ENCODE measurements at places on chromosomes 6 and 20.

- DNase-seq: no peak
Observed at GRCh38 chr6:44781912-44782597, 394.5 kb downstream of the CDC5L start.

DNA sequence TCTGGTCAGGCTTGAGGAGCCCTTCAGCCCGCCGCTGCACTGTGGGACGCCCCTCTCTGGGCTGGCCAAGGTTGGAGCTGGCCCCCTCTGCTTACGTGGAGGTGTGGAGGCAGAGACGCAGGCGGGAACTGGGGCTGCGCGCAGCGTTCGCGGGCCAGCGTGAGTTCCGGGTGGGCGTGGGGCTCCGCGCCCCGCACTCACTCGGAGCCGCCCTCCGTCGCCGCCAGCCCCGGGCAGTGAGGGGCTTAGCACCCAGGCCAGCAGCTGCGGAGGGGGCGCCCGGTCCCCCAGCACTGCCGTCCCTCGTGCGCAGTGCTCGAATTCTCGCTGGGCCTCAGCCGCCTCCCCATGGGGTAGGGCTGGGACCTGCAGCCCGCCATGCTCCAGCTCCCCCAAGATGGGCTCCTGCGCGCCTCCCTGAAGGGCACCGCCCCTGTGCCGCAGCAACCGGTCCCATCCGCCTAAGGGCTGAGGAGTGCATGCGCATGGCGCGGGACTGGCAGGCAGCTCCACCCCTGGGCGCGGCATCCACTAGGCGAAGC lies 695.9 kb downstream of the EPHA7 start:
- no peak for DNase-seq

DNA sequence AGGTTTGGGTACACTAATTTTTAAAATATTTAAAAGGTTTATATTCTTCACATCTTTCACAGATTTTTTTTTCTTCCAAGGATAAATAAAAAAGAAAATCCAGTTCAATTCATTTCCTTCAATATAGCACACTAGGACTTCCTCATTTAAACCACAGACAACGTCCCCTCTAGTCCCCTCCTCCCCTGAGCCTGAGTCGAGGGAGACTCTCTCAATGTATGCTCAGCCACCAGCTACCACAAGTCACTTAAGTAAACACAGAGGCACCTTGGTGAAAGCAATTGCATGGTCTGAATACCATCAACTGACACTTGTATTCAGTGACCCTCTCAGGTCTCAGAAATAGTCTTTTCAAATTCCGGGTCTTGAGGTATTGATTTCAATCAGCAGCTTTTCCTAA lies 88.6 kb downstream of the SIM1 start:
- no peak for DNase-seq

GRCh38 chr6:157868835-157869234 lies 45.8 kb downstream of the SNX9 start:
- DNase-seq: no peak

GRCh38 chr6:148943451-148943850 lies 196.6 kb downstream of the UST start:
- DNase-seq: no peak

GRCh38 chr6:31624070-31624469 lies 3.6 kb downstream of the PRRC2A start:
- DNase-seq: no peak

GRCh38 chr20:54140927-54141566 lies 32.7 kb downstream of the CYP24A1 start:
- peak; percentile 28 for DNase-seq

DNA sequence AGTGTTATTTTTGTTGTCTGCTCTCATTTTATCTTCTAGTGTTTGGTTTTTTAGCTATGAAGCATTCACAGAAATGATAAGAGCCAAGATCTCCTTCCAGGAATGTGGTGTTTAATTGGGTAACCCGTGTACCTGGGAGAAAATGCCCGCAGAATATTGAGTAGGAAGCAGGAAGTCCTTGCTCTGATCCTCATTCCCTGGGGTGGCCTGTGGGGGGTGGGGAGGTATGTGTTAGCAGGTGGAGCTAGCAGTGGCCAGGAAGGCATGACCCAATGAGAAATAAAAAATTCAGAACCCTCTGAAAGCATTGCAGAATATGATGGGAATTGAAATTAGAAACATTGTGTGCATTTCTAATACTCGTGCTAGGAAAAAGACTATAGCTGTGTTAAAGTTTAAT lies 100.8 kb downstream of the DTD1 start:
- DNase-seq: no peak

GRCh38 chr20:21623074-21623780 lies 82.2 kb upstream of the PAX1 start:
- no peak for DNase-seq

GRCh38 chr20:20439602-20440190 lies 71.8 kb downstream of the INSM1 start:
- DNase-seq: no peak

DNA sequence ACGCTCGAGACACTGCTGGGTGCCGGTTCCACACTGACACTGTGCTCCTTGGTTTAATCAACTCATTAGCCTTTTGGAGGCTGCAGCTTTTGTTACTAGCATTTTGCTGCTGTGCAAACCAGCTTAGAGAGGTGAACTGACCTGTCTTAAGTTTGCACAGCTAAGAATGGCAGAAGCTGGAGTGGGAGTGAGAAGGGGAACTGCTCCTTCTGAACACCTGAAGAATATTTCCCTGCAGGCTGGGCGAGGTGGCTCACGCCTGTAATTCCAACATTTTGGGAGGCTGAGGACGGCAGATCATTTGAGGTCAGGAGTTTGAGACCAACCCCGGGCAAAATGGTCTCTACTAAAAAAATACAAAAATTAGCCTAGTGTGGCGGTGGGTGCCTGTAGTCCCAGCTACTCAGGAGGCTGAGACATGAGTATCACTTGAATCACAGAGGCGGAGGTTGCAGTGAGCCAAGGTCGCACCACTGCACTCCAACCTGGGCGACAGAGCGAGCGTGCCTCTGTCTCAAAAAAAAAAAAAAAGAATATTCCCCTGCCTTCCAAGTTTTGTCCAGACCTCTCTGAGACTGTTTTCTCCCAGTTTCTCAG lies 5.0 kb downstream of the CEBPB start:
- no peak for DNase-seq

- DNase-seq: no peak
Observed at GRCh38 chr20:33647603-33648395, 14.3 kb upstream of the C20orf144 start.

- DNase-seq: no peak
Observed at GRCh38 chr6:84625506-84625905, 138.9 kb downstream of the TBX18 start.

All from H54 (cell line).